ENCODE measurements at places on chromosomes 5 and 9.
A peak's percentile ranks its signal among the peaks of the same experiment; 100 is the strongest.

DNA sequence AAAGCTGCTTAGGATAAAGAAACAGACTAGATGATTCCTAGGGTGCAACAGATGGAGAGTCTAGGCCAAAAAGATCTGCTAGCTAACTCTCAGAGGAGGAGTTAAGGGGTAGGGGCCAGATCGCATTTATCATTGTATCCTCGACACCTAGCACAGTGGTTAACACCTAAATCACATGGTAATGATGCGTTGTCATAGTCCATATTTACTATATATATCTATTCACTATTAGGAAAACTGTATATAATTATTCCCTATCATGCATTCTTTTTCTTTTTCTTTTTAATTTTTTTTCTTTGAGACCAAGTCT lies 92.8 kb upstream of the SLC44A1 start:
- DNase-seq, result no peak

DNA sequence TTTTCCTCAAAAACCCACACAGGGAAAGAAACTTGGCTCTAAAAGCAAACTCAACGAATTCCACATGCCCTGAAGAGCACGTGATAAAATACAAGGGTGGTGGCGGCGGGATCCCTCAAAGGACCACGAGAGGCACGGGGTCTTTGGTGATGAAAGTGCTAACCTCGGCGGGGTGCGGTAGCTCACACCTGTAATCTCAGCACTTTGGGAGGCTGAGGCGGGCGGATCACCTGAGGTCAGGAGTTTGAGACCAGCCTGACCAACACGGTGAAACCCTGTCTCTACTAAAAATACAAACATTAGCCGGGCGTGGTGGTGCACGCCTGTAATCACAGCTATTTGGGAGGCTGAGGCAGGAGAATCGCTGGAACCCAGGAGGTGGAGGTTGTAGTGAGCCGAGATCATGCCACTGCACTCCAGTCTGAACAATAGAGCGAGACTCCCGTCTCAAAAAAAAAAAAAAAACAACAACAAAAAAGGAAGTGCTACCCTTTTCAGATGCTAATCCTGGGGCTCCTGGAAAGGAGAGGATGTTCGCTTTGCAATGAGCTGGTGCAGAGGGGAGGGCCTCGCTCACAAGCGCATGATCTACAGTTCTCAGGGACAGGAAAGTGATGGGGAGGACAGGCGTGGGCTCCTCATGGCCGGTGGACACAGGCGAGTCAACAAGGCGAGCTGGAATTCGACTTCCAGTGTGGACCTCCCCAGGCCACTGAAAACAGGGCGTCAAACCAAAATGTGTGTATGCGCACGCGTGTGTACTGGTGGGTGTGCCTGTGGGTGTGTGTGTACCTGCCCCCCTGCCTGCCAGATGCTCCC lies 54.1 kb downstream of the USP20 start:
- no peak for DNase-seq

DNA sequence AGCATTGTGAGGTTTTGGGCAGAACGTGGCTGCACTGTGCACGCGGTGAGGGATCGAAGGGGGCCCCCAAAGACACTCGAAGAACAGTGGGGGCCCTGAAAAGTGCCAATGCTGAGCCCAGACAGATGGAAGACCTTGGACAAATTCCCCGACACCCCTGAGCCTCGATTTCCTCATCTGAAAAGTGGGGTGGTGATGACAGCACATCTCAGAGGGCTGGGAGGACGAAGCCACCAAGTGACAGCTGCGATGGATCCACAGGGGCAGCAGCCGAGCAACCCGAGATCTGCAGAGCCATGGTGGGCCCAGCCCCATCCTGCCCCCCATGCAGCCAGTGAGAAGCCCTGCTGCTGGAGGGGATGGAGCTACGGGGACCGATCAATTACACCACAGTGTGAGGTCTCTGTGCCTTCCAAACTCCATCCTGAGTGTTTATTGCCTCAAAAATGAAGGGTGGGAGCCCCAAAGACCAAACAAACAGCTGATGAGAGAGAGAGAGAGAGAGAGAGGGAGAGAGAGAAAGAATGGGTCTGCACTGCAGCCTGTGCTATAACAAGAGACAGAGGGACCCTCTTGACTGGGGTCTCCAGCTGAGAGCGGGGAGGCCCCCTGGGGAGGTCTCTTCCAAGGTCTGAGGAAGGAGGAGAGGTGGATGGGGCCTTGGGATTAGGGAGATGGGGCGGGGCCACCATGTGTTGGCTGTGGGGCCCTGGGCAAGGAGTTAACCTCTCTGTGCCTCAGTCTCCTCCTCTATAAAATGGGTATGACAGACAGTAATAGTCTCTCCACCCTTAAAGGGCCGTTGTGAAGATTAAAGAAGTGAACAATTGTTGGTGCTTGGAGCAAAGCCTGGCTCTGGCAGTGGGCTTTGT lies 134.4 kb upstream of the IER5L start:
- no peak for DNase-seq

DNA sequence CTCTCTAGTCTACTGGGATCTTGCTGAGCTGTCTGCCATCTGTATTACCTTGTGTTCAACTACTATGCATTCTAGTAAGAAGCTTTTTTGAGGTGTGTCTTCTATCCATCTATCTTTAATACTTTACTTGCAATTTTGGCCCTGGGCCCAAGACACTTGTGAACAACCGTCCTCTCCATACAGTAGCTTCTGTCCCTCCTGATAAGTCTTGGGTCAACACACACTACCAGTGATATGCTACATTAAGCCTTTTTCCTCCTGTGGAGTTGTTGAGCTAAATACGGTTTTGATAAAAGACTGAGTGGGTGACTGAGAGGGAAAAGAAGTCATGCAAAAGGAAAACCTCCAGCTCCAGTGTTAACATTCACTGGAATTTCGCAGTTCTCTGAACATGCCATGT lies 133.3 kb upstream of the PCA3 start:
- no peak for DNase-seq

- DNase-seq, result no peak
Measured at GRCh38 chr9:91803970-91804752, 145.9 kb downstream of the ROR2 start.

GRCh38 chr5:83721953-83722901 lies 1.6 kb upstream of the HAPLN1 start:
- DNase-seq, result peak; percentile 76

GRCh38 chr9:136621734-136622093 lies 41.0 kb upstream of the EGFL7 start:
- DNase-seq, result no peak

DNA sequence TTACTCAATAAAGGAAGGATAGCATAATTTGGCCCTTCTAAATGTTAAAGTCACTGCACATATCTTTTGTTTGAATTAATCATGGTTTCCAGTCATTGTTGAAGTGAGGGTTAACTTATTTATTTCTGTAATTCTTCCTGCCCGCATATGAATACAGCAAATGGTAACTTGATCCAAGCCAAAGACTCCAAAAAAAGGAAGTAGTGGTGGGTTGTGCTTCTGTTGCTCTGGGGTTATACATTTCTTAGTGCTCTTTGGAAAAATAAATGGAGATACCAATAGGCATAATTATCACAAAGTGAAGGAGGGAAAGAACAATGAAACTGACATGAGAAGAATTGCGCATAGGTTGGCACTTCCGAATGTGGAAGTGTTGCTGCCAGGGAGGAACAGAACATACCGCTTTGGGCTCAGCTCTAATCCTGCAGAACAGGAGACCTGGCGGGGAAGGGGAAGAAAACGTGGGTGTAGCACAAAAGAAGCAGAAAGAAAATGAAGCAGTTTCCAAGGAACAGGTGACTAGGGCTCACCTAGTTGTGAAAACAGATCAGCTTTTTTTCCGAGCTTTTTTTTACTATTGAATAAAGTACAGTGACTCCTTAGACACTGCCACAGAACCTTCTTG lies 69.7 kb upstream of the TAF11L2 start:
- no peak for DNase-seq

- DNase-seq, result no peak
Measured at GRCh38 chr5:56962286-56962685, 10.4 kb upstream of the MIER3 start.

DNA sequence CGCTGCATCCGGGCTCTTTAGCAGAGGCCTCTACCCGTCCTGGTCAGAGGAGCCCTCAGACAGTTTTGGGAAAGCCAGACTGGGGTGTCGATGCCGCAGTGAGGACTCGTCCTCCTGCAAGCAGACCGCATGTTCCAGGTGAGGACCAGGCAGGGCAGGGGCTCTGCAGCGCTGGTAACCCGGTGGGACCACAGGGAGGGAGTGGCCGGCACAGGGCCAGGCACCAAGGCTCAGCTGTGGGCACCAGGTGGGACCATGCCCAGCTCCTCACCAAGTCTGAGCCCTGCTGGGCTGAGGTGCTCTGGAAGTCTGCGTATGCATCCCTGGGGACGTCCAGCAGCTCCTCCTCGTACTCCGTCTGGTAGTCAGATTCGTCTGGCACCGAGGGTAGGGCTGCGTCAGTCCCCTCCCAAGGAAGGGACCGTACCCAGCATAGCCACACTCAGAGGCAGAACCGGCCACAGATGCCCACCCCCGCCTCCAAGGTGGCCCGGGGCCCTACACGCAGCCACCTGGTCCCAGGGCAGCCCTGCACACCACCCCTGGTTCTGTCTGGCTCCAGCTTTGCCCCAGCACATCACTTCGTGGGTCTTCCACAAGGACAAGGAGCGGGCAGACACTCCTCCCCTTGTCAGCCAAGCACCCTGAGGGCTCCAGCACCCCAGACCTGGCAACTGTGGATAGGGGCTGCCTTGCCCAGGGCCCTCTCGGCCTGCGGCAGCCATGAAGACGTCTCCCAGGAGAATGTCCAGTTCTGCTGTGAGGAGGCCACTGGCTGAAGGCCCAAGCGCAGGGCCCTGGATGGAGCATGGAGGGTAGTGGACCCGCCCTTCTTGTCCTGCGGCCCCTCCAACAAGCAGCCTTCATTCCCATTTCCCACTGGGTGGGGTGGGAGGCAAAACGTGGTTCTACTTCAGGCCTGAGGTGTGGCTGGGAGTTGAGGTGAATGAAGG lies 1.5 kb upstream of the NSMF start:
- no peak for DNase-seq

GRCh38 chr5:94467346-94467953 lies 151.0 kb downstream of the KIAA0825 start:
- no peak for DNase-seq

DNA sequence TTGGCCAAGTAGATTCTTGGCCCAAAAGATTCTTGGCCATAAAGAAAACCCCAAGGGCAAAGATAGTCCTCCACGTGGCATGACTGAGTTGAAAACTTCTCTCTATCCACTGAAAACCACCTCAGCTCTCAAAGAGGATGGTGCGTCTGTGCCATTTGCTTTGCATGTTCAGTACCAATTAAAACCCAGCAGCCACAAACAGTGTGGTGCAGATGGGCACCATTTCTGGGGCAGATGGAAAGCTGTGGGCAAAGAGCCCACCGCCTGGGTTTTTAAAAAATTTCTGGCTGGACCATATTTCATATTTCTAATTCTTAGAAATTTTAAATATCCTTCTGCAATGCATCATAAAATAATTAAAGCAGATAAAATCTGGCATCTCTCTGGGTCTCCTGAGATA lies 84.5 kb upstream of the PUM3 start:
- no peak for DNase-seq

- peak; percentile 95 for DNase-seq
Measured at GRCh38 chr9:35923927-35924763, 14.9 kb downstream of the SPAAR start.
